ENCODE measurements at places on chromosomes 2 and 18. TPM values are rescaled to one million over a fixed set of nuclear protein-coding genes. Genes with fewer than 3 reads are reported as not detected.

DNA sequence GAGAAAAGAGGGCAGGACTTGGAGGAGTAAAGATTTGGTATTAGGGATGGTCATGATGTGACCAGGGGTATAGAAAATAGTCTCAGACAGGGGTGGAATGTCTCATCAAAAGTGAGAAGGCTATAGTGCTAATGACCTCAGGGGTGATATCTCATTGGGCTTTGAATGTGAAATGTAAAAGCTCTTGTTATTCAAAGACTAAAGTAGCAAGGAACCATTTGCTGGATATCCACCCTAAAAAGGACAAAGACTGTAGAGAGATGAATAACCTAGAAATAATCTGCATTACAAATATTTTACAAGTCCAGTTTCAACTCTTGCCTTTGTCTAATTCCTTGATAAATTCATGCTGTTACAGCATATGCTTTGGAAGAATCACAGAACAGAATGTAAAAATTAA, 224.4 kb downstream of the ICOS start:
- H3K27me3 ChIP-seq = no peaks in the 10 kb centered on the region
- H3K36me3 ChIP-seq = no peaks in the 10 kb centered on the region
- H3K4me3 ChIP-seq = no peak overlapping the region
- DNase-seq = no peak
- no peaks in the 10 kb centered on the region for H3K4me1 ChIP-seq
- H3K27ac ChIP-seq = no peak overlapping the region

DNA sequence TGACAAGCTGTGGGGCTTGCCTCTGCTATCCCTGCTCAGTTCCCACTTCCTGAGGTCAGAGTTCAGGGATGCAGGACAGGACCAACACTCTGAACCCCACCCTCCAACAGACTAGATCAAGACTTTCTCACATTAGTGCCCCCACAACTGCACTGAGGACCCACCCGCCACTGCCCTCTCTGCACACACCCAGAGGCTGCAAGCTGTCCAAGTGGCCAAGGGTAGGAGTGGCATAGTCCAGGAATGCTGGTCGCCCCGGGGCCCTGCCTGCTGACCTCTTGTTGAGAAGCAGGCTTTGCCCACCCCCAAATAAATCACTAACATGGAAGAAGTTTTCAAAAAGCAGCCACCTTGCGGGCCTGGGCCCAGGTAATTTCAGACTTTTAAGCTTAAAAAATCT, 5.5 kb upstream of the KIF1A start:
- no peak for DNase-seq
- no peaks in the 10 kb centered on the region for H3K4me1 ChIP-seq
- H3K36me3 ChIP-seq = no peaks in the 10 kb centered on the region
- no peak overlapping the region for H3K4me3 ChIP-seq
- no peak overlapping the region for H3K27ac ChIP-seq
- peaks cover 100% of the 10 kb centered on the region for H3K27me3 ChIP-seq

GRCh38 chr2:3557639-3558204, 411 bp downstream of the RNASEH1 start:
- DNase-seq = no peak
- H3K4me3 ChIP-seq = peak overlapping the region; percentile 95
- H3K27ac ChIP-seq = peak overlapping the region; percentile 93
- H3K27me3 ChIP-seq = no peaks in the 10 kb centered on the region

Gene AKAIN1
- total RNA-seq = not detected

GRCh38 chr2:179677746-179678505, 183.5 kb downstream of the ZNF385B start:
- no peak overlapping the region for H3K27ac ChIP-seq
- H3K4me3 ChIP-seq = no peak overlapping the region
- H3K27me3 ChIP-seq = no peaks in the 10 kb centered on the region
- no peak for DNase-seq
- H3K4me1 ChIP-seq = no peaks in the 10 kb centered on the region

- no peak overlapping the region for H3K27ac ChIP-seq
- no peaks in the 10 kb centered on the region for H3K4me1 ChIP-seq
- peak; percentile 34 for DNase-seq
- no peak overlapping the region for H3K4me3 ChIP-seq
- H3K27me3 ChIP-seq = no peaks in the 10 kb centered on the region
Measured at GRCh38 chr2:60998628-60999545, 18.6 kb upstream of the PEX13 start.

GRCh38 chr2:204748286-204748685, 203.0 kb downstream of the PARD3B start:
- no peak for DNase-seq
- H3K4me1 ChIP-seq = no peaks in the 10 kb centered on the region
- H3K36me3 ChIP-seq = no peaks in the 10 kb centered on the region
- no peak overlapping the region for H3K27ac ChIP-seq
- H3K27me3 ChIP-seq = no peaks in the 10 kb centered on the region

GRCh38 chr2:210132239-210132638, 39.0 kb downstream of the KANSL1L start:
- H3K4me3 ChIP-seq = no peak overlapping the region
- no peaks in the 10 kb centered on the region for H3K4me1 ChIP-seq
- DNase-seq = no peak
- H3K27ac ChIP-seq = no peak overlapping the region
- H3K36me3 ChIP-seq = no peaks in the 10 kb centered on the region

GRCh38 chr2:191190435-191190834, 39.6 kb upstream of the STAT4 start:
- no peak overlapping the region for H3K27ac ChIP-seq
- H3K4me1 ChIP-seq = peaks cover 59% of the 10 kb centered on the region
- DNase-seq = no peak
- H3K27me3 ChIP-seq = no peaks in the 10 kb centered on the region

- H3K27me3 ChIP-seq = no peaks in the 10 kb centered on the region
- DNase-seq = peak; percentile 61
- H3K4me1 ChIP-seq = no peaks in the 10 kb centered on the region
- peak overlapping the region; percentile 40 for H3K27ac ChIP-seq
Measured at GRCh38 chr2:109513749-109514588, 99.8 kb downstream of the SEPTIN10 start.

GRCh38 chr2:65781756-65782155, 349.4 kb upstream of the SPRED2 start:
- H3K4me3 ChIP-seq = no peak overlapping the region
- H3K27ac ChIP-seq = no peak overlapping the region
- no peak for DNase-seq
- no peaks in the 10 kb centered on the region for H3K4me1 ChIP-seq
- H3K36me3 ChIP-seq = no peaks in the 10 kb centered on the region

DNA sequence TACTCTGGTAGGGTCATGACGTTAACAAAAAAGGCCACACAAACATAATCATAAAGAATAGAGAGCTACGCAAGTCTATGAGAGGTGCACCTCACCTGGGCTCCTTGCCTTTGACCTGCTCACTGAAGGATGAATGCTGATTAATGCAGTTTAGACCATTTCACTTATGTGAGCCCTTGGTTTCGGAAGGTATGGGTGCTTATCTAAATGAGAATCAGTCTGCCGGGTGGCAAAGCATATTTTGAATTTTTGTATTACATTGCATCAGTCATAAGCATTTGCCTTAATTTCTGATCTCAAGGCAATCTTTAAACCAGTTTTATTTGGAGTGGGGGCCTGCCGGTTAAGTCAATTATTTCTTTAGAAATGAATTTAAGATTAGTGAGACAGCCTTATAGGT, 42.8 kb downstream of the SLC9A4 start:
- H3K4me1 ChIP-seq = no peaks in the 10 kb centered on the region
- no peaks in the 10 kb centered on the region for H3K27me3 ChIP-seq
- H3K27ac ChIP-seq = no peak overlapping the region
- H3K4me3 ChIP-seq = no peak overlapping the region
- no peaks in the 10 kb centered on the region for H3K36me3 ChIP-seq

GRCh38 chr2:141399270-141399669, 731.5 kb downstream of the LRP1B start:
- no peak overlapping the region for H3K27ac ChIP-seq
- no peaks in the 10 kb centered on the region for H3K27me3 ChIP-seq
- no peak overlapping the region for H3K4me3 ChIP-seq
- DNase-seq = no peak
- no peaks in the 10 kb centered on the region for H3K4me1 ChIP-seq
- H3K36me3 ChIP-seq = no peaks in the 10 kb centered on the region

Gene KCNG3
- 1.3 TPM for total RNA-seq

DNA sequence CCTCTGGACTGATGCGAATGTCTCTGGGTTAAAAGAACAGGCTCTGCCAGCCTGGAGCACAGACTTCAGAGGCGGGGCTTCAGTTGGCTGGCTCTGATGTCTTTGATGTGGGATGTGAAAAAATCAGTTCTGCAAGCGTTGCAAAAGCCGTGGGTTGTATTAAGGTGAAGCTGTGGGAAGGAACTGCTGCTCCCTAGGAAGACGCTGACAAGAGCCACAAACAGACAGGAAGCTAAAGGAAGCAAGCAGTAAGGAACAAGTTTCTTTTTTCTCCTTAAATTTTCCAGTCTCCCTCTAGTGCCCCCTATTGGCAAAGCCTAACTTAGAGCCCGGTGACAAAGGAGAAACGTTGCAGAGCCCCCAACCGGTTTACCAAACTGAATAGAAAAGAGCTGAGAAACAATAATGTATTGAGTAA, 239.0 kb downstream of the CCDC178 start:
- H3K36me3 ChIP-seq = no peaks in the 10 kb centered on the region
- H3K27me3 ChIP-seq = no peaks in the 10 kb centered on the region
- peak; percentile 66 for DNase-seq
- no peaks in the 10 kb centered on the region for H3K4me1 ChIP-seq

DNA sequence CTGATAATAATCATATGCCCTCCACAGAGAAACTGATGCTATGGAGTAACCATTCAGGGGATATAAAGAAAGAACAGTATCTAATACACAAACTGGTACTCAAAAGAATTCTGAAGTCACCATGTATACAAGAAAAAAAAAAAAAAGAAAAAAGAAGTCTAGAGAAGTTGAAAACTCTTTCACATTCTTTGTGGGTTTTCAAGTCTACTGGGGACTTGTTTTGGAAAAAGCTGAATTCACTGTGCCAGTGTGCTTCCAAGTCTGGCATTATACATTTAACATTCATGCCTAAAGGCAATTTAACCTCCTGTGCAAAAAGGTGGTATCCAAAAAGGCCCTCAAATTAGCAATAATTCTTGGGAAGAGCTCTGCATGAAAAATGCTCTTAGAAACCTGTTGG, 94.8 kb upstream of the ITGB6 start:
- H3K36me3 ChIP-seq = peaks cover 48% of the 10 kb centered on the region
- H3K27me3 ChIP-seq = no peaks in the 10 kb centered on the region
- no peak overlapping the region for H3K4me3 ChIP-seq
- H3K27ac ChIP-seq = peak overlapping the region; percentile 69

GRCh38 chr2:96198921-96199320, 9.7 kb downstream of the STARD7 start:
- peaks cover 29% of the 10 kb centered on the region for H3K4me1 ChIP-seq
- peaks cover 15% of the 10 kb centered on the region for H3K36me3 ChIP-seq
- H3K4me3 ChIP-seq = no peak overlapping the region
- DNase-seq = no peak
- no peaks in the 10 kb centered on the region for H3K27me3 ChIP-seq
- no peak overlapping the region for H3K27ac ChIP-seq

DNA sequence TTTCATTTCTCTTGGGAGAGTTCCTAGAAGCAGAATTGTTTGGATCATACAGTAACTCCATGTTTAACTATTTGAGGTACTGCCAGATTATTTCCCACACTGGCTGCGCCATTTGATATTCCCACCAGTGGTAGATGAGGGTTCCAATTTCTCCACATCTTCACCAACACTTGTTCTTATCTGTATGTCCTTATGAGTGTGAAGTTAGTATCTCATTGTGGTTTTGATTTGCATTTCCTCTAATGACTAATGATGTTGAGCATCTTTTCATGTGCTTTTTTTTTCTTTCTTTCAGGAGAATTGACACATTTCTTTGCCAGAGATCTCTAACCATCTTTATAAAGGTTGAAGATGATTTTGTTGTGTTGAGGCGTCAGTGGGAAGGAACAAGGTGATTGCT, 4.1 kb upstream of the MGAT5 start:
- H3K4me3 ChIP-seq = no peak overlapping the region
- H3K27ac ChIP-seq = no peak overlapping the region
- peaks cover 5% of the 10 kb centered on the region for H3K36me3 ChIP-seq
- no peak for DNase-seq
- peaks cover 72% of the 10 kb centered on the region for H3K4me1 ChIP-seq

GRCh38 chr18:74577019-74577418, 20.7 kb upstream of the ZNF407 start:
- H3K36me3 ChIP-seq = no peaks in the 10 kb centered on the region
- no peaks in the 10 kb centered on the region for H3K27me3 ChIP-seq
- no peak overlapping the region for H3K27ac ChIP-seq
- no peak for DNase-seq
- no peaks in the 10 kb centered on the region for H3K4me1 ChIP-seq

Gene CXCR1
- total RNA-seq = 1.7 TPM

GRCh38 chr2:60836491-60836890, 44.9 kb upstream of the REL start:
- H3K4me1 ChIP-seq = no peaks in the 10 kb centered on the region
- H3K27ac ChIP-seq = no peak overlapping the region
- no peaks in the 10 kb centered on the region for H3K36me3 ChIP-seq
- no peak for DNase-seq
- no peaks in the 10 kb centered on the region for H3K27me3 ChIP-seq

Gene MC5R
- total RNA-seq = not detected

DNA sequence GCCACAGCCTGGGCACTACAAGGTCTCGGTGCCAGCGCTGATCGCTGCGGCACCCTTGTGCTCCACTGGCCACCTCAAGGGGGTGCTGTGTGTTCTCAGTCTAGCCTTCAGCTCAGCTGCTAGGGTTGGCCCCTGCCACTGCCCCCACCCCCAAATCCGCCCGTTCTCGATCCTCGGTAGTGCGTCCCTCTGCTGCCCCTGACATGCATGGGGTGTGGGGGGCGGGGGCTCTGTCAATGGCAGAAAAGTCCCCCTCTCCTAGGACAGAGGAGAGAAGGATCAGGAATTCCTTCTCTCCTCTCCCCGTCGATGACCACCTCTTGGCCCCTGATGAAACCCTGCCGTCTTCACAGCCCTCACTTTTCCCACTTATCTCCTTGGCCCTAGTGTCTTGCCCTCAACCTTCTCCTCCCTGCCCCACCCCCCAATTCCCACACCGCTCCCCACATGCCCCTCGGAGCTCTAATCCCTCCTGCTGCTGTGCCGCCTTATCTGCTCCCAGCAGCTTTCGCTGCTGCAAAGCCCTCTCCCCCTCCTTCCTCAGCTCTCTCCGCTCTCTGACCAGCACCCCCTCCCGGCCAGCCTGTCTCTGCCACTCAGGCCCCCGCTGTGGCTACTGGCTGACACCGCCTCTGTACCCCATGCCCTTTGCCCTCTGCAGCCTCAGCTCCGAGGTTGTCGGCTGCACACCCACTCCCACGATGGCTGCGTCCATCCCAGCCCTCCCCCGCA, 4.3 kb upstream of the ASIC4 start:
- H3K27ac ChIP-seq = no peak overlapping the region
- no peak overlapping the region for H3K4me3 ChIP-seq
- H3K27me3 ChIP-seq = peaks cover 72% of the 10 kb centered on the region
- peak; percentile 56 for DNase-seq
- peaks cover 17% of the 10 kb centered on the region for H3K4me1 ChIP-seq

Gene IL1RL2
- total RNA-seq = 2.5 TPM

Gene VIT
- 1.1 TPM for total RNA-seq

Gene RELCH
- 32.6 TPM for total RNA-seq

Gene CD302
- 55.8 TPM for total RNA-seq

All from left lung (tissue), 14 donors.